ENCODE measurements at places on chromosomes 12 and 14. TPM values are rescaled to one million over a fixed set of nuclear protein-coding genes. Genes with fewer than 3 reads are reported as not detected.
A peak's percentile ranks its signal among the peaks of the same experiment; 100 is the strongest.

DNA sequence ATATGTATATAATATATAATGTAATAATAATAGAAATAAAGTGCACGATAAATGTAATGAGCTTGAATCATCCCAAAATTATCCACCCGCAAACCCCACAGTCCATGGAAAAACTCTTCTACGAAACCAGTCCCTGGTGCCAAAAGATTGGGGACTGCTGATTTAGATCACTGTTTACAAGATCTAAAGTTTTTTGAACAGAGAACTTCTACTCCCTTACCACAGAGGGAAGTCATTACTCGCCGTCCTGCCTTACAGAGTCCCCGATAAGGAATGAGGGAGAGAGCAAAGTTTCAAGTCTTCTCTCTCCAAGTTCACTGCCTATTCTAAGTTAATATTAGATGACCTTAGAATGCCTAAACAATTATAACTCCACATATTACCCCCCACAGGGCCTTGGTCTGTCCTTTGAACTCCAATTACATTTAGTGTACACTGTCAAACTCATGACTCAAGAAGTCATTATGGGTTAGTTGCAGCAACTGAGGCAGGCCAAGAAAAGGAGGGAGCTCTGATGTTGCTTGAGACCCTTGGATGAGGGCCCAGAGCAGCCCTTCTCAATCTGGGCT lies 21.8 kb upstream of the DHRS4 start:
- DNase-seq = no peak
- no peak overlapping the region for H3K27ac ChIP-seq
- no peaks in the 10 kb centered on the region for H3K27me3 ChIP-seq
- no peaks in the 10 kb centered on the region for H3K36me3 ChIP-seq
- no peak overlapping the region for H3K4me3 ChIP-seq
- no peaks in the 10 kb centered on the region for H3K4me1 ChIP-seq

DNA sequence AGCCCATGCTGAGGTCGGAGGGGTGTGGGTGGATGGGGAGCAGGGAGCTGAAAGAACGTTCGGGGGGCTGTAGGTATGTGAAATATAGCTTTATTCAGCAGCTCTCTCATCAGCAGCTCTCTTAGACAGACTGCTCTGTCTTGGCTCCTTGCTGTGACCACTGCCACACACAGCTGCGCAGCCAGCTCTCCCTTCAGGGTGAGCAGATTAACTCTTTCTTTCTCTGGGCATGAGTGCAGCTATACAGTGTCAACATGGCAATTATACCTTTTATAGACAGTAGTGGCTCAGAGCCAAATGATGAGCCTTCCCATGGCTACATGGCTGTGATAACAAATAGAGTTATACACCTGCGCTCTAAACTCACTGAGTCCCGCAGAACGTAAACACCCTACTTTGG lies 137.7 kb upstream of the NEDD1 start:
- H3K4me3 ChIP-seq = no peak overlapping the region
- no peak for DNase-seq
- no peak overlapping the region for H3K27ac ChIP-seq
- no peaks in the 10 kb centered on the region for H3K36me3 ChIP-seq
- no peaks in the 10 kb centered on the region for H3K4me1 ChIP-seq

DNA sequence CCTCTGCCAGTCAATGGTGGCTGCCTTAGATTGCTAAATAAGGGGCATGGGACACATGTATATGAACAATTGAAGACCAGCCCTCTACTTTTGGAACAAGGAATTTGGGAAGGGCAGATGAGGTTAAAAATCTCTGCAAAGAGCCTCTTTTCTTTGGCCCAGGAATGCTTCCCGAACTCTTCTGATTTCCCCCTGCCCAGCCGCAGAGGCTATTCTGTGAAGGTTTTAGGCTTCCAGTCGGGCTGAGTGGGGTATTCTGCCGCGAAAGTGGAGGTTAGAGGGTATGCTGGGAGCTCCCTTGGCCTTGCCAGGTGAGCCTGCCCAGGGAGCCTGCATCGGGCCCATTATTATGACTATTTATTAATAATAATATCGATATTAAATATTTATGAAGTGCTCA lies 1.2 kb downstream of the POU6F1 start:
- H3K4me3 ChIP-seq = peak overlapping the region; percentile 78
- no peaks in the 10 kb centered on the region for H3K27me3 ChIP-seq
- no peaks in the 10 kb centered on the region for H3K36me3 ChIP-seq
- H3K4me1 ChIP-seq = peaks cover 4% of the 10 kb centered on the region

GRCh38 chr14:92368001-92368400 lies 45.0 kb downstream of the SLC24A4 start:
- H3K27me3 ChIP-seq = peaks cover 11% of the 10 kb centered on the region
- no peaks in the 10 kb centered on the region for H3K4me1 ChIP-seq
- no peak overlapping the region for H3K4me3 ChIP-seq
- no peak overlapping the region for H3K27ac ChIP-seq
- DNase-seq = no peak
- H3K36me3 ChIP-seq = no peaks in the 10 kb centered on the region

DNA sequence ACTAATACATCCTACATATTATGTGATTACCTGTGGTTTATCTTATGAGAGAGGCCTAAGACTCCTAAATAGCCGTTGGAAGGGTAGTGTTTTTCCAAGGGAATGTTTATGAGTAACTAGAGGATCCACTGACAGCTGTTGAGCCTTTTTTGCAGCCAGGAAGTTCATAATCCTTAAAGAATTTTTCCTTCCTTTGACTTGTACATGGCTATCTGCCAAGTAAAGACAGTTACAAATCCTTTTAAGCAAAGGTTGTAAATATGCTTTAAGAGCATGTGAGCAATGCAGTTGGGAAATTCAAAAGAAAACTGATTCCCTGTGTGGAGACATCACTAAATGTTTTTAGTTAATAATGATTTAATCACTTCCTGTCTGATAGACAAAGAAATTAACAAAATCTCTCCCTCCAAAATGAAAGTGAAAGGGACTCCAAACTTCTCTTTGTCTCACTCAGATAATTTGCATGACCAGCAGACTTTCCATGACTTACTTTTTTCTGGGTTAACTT lies 333.8 kb downstream of the PDZRN4 start:
- no peak for DNase-seq
- peak overlapping the region; percentile 6 for H3K27ac ChIP-seq
- H3K4me3 ChIP-seq = no peak overlapping the region
- no peaks in the 10 kb centered on the region for H3K27me3 ChIP-seq
- no peaks in the 10 kb centered on the region for H3K36me3 ChIP-seq

GRCh38 chr12:23168459-23168858 lies 543.5 kb downstream of the ETNK1 start:
- H3K4me3 ChIP-seq = no peak overlapping the region
- no peaks in the 10 kb centered on the region for H3K27me3 ChIP-seq
- no peaks in the 10 kb centered on the region for H3K4me1 ChIP-seq
- H3K36me3 ChIP-seq = peaks cover 78% of the 10 kb centered on the region
- H3K27ac ChIP-seq = no peak overlapping the region
- no peak for DNase-seq

DNA sequence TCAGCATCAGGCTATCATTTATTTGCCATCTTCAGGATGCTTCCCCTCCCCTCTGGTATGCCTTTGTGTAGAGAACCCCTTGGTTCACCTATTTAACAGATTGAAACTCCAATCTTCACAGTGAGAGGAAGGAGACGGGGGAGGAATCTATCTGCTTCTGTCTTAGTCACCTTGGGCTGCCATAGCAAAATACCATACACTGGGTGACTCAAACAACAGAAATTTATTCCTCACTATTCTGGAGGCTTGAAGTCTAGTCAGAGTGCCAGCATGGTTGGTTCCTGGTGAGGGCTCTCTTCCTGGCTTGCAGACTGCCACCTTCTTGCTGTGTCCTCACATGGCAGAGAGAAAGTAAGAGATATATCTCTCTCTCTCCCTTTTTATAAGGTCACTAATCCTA lies 13.5 kb upstream of the EML1 start:
- no peaks in the 10 kb centered on the region for H3K36me3 ChIP-seq
- H3K27ac ChIP-seq = no peak overlapping the region
- H3K27me3 ChIP-seq = peaks cover 6% of the 10 kb centered on the region
- peak; percentile 29 for DNase-seq
- H3K4me1 ChIP-seq = peaks cover 3% of the 10 kb centered on the region

DNA sequence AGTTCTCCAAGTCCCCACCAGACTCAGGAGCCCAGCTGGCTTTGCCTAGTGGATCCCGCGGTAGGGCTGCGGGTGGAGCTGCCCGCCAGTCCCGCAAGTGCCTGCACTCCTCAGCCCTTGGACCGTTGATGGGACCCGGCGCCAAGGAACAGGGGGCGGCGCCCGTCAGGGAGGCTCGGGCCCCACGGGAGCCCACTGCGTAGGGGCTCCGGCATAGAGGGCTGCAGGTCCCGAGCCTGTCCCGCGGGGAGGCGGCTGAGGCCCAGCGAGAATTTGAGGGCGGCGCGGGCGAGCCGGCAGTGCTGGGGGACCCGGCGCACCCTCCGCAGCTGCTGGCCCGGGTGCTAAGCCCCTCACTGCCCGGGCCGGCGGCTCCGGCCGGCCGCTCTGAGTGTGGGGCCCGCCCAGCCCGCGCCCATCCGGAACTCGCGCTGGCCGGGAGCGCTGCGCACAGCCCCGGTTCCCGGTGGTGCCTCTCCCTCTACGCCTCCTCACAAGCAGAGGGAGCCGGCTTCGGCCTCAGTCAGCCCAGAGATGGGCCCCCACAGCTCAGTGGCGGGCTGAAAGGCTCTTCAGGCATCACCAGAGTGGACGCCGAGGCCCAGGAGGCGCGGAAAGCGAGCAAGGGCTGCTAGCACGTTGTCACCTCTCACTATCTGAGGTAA lies 452.4 kb upstream of the LRFN5 start:
- no peaks in the 10 kb centered on the region for H3K4me1 ChIP-seq
- H3K36me3 ChIP-seq = no peaks in the 10 kb centered on the region
- H3K27me3 ChIP-seq = no peaks in the 10 kb centered on the region
- H3K27ac ChIP-seq = no peak overlapping the region
- H3K4me3 ChIP-seq = no peak overlapping the region

DNA sequence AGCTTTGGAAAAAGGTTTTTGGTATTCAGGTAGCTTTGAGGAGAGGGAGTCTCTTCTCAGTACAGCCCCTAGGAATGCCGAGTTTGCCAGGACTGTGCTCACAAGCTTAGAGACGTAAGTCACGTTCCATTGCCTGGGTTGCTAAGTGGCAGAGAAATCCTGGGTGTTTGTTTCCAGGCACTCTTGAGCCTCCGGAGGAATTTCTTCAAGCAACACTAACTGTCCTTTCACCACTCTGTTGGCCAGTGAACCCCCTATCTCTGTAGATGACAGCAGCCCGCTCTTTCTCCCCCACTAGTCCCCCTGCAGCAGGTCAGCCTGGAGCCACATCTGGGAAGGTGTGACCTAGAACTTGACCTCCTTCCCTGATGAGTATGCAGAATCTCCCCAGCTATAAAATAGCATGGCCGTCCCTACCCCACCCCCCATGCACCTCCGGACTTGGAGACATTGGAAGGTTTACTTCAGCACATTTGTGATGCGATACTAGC lies 162.7 kb downstream of the ZFP36L1 start:
- peak overlapping the region; percentile 51 for H3K27ac ChIP-seq
- H3K27me3 ChIP-seq = no peaks in the 10 kb centered on the region
- H3K36me3 ChIP-seq = no peaks in the 10 kb centered on the region
- H3K4me3 ChIP-seq = no peak overlapping the region

GRCh38 chr12:88802096-88802706 lies 221.9 kb upstream of the KITLG start:
- H3K4me3 ChIP-seq = no peak overlapping the region
- H3K27ac ChIP-seq = no peak overlapping the region
- no peaks in the 10 kb centered on the region for H3K4me1 ChIP-seq
- no peak for DNase-seq
- H3K36me3 ChIP-seq = no peaks in the 10 kb centered on the region
- H3K27me3 ChIP-seq = no peaks in the 10 kb centered on the region

- H3K27me3 ChIP-seq = no peaks in the 10 kb centered on the region
- H3K4me3 ChIP-seq = no peak overlapping the region
- no peak for DNase-seq
These were observed 1638.1 kb upstream of the SEL1L start for GRCh38 chr14:83171761-83172160.

DNA sequence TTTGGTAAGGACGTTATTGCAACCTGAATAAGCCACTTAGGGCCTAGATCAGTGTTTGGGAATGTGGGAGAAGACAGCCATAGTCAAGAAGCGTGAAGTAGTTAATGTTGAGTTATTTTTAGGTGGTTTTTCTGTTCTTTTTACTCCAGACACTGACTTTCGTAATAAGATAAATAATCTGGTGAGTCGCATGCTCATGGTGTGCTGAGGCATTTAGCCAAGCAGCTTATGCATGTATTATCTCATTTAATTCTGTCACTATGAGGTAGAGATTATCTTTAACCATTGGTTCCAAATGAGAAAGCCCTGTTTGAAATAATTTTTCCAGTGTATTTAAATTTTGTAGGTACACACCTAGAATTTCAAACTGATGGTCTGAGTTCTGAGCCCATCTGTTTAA lies 67.3 kb downstream of the RCOR1 start:
- no peak overlapping the region for H3K27ac ChIP-seq
- H3K4me1 ChIP-seq = no peaks in the 10 kb centered on the region
- no peak overlapping the region for H3K4me3 ChIP-seq
- no peak for DNase-seq
- H3K36me3 ChIP-seq = no peaks in the 10 kb centered on the region
- no peaks in the 10 kb centered on the region for H3K27me3 ChIP-seq

Gene SNW1
- 60.8 TPM for total RNA-seq

Gene AQP6
- 0.20 TPM for total RNA-seq

Gene EGLN3
- 19.1 TPM for total RNA-seq

Gene CLEC4D
- total RNA-seq = 0.70 TPM

Gene FAM222A
- 21.6 TPM for total RNA-seq
